GM23248 (cell line): ENCODE measurements at places on chromosomes 7 and 10. TPM values are rescaled to one million over a fixed set of nuclear protein-coding genes. Genes with fewer than 3 reads are reported as not detected.

- no peak for DNase-seq
Observed at GRCh38 chr10:22391600-22391999, 46.3 kb downstream of the SPAG6 start.

- no peak for DNase-seq
Observed at GRCh38 chr7:1231214-1232102, 1.2 kb upstream of the UNCX start.

Gene NRF1
- 2.5 and 3.5 TPM in 2 replicates for polyA plus RNA-seq

DNA sequence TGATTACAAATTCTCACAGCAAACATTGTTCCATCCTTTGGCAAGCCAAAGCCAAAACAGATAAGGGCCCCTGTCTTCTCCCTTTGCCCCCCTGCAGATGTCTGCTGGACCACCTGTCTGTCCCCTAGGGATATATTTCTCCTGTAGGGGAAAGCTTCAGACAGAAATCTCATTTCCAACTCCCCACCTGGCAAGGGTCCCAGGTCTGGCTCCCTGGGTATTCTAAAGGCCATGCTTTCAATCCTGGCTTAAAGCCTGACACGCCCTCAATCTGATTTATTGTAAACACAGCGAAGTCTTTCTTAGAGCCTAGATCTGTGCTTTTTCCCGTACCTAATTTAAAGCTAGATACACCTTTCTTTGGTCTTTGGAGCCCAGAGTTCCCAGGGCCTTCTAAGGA is 66.1 kb downstream of the KCNMA1 start:
- DNase-seq: no peak

GRCh38 chr7:137656850-137657232 is 189.9 kb downstream of the DGKI start:
- peak; percentile 58 for DNase-seq

GRCh38 chr7:3283130-3283704 is 17.8 kb upstream of the SDK1 start:
- no peak for DNase-seq

DNA sequence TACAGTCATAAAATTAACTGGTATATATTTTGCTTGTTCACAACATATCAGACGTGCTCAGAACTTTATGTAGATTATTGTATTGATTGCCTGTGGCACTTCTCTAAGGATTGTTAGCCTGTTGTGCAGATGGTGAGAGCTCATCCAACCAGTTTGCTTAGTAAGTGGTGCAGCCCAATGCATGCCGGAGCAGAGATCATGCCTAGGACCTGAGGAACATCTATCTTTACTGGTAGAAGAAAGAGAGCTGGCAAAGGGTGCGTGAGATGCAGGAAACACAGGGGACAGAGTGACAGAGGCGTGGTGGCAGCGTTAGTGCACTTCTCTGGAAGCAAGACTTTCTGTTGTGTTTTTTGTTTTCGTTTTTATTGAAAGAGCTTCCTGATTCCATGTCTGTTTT is 35.9 kb downstream of the CCM2 start:
- DNase-seq: no peak

DNA sequence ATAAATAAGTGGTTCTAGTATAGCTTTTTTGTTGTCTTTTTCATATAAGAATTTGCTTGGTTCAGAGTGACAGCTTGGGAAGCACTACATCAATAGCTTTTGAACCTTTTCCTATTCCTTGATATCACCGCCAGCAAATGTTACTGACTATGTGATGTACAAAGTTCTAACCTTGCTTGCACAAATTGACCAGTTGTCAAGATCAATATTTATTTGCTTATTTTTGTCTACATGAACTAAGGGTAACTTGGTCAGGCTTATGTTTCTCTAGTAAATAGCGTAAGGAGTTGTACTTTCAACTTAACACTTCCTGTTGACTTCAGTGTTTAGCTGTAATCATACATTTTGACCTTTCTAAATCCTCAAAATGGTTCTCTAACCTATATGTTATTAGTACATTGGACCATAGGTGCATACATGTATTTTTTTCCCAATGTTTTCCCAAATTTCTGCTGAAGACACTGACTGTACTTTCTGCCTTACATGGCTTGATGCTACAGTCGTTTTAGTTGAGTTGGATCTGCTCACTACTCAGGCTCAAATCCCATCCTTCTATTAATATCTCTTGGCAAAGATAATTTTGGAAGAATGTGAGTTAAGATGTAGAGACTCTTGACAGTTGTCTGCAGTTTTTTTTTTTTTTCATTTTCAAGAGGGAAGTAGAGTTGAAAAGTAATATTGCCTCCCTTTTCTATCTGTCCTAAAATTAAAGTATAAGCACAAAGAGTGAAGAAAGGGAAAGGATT is 239.1 kb upstream of the KAT6B start:
- no peak for DNase-seq

Gene COL17A1
- polyA plus RNA-seq: 0.30 and 0.51 TPM in 2 replicates

- DNase-seq: peak; percentile 71
Observed at GRCh38 chr10:5594271-5595049, 69.7 kb downstream of the CALML3 start.

GRCh38 chr7:80387634-80388193 is 124.2 kb downstream of the GNAT3 start:
- no peak for DNase-seq

Gene DDC
- not detected in 2 replicates for polyA plus RNA-seq

GRCh38 chr10:57880446-57881227 is 387.1 kb downstream of the IPMK start:
- DNase-seq: peak; percentile 4

Gene SOSTDC1
- not detected in 2 replicates for polyA plus RNA-seq

- DNase-seq: no peak
Observed at GRCh38 chr7:76149847-76150691, 51.6 kb upstream of the SRRM3 start.

Gene UPK3B
- not detected in 2 replicates for polyA plus RNA-seq

- no peak for DNase-seq
Observed at GRCh38 chr10:11908536-11908935, 85.4 kb downstream of the PROSER2 start.

DNA sequence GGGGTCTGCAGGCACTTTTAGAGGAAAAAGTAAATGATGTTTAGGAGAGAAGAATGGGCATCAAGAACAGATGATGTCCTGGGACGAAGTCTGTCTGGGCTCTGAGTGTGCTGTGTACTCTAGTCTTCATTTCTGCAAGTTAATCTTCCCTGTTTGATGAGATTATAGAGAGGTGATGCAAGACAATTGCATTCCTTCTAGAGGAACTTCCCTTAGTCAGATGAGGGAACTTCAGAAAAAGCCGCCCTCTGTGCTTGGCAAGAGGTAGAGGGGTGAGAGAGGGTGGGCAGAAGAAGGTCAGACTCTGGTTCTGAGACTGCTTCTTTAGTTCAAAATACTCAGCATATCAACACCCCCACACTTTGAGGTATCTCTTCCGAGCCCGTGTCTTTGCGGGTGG is 797.9 kb downstream of the LRMDA start:
- peak; percentile 13 for DNase-seq

DNA sequence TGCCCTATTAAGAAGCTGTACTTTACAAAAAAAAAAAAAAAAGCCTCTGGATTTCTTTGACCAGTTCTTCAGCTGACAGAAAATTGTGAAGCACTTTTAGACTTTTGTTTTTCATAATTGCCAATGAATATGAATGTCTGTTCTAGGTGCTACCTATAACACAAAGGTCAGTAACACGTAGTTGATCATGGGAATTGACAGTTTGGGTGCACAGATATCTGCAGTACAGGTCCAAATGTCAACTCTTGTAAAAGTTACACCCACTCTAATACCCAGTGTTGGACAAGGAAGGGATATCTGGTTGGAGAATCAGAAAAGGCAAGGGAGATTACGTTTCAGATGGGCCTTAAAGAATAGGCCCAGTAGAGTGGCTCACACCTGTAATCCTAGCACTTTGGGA is 1.8 kb downstream of the REEP3 start:
- DNase-seq: no peak

DNA sequence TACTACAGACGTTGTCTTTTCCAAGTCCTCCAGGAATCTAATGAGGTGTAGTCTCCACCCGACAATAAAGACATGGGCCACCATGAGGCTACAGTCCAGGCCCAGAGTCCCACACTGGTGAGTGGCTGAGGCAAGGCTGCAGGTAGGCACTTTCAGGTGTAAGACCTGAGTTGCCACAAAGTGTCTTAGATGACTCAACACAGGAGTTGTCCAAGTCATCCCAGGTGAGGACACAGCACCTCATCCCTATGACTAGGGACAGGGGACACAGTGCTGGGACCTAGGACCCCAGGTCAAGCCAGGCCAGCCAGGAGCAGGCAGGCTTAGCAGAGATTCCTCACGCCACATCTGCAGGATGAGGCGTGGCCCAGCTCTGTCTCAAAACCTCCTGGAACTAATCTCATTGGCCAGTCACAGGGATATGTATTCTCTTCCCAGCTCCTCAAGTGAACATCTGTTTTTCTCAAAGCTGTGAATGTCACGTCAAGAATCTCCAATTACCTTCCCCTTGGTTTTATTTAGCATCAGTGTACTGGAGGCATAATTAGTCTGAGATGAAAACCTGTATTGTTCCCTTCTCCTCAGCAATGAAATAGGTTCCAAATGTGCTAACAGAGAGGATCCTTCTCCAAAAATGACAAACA is 254.6 kb downstream of the GRID1 start:
- no peak for DNase-seq

DNA sequence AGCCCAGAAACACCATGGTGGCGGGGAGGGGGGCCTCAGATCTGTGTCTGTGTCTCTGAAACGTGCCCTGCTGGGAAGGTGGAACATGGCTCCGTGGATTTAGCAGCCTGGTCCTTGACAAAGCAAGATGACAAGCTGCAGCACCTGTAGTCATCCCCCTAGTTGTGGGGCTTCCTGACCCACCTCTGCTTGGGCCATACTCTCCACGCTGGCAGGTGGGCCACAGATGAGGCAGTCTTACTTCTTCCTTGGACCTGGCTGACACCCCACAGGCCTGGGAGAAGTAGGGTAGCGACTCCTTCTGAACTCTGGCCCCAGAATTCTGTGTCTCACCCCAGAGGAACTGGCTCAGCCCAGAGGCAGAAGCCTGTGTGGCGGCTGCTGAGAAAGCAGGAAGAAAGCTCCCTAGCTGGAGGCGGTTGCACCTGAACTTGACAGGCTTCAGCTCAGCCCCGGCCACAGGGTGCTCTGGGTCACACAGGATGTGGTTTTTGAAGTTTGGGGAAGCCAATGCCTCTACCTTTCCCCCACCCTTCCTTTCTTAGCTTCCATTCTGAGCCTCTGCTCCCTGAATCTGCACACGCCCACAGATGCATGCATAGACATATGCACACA is 113.9 kb downstream of the ABLIM1 start:
- no peak for DNase-seq

Gene PPP1R3C
- 98.8 and 99.9 TPM in 2 replicates for polyA plus RNA-seq

DNA sequence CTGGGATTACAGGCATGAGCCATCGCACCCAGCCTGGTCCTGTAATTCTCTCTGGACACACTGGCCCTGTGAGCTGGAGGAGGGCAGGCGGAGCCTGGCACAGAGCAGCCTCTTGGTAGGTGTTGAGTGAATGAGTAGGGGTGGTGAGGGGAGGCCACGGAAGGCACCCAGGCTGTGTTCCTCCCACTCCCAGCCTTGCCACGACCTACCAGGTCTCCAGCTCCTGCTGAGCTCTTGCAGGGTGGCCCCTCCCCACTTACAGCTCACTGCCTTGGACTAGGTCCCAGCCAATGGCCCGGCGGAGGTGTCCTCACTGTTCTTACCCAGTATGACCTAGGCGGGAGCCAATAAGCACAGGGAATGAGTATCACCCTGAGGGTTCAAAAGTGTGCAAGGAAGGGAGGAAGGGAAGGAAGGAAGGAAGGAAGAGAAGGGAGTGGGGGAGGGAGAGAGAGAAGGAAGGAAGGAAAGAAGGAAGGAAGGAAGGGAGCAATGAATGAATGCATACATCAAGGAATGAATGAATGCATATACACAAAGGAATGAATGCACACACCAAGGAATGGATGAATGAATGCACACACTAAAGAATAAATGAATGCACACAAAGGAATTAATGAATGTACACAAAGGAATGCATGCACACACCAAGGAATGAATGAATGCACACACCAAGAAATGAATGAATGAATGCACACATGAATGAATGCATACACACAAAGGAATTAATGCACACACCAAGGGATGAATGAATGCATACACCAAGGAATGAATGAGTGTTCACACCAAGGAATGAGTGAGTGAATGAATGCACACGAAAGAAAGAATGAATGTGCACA is 45.5 kb downstream of the GTF2IRD1 start:
- DNase-seq: no peak

DNA sequence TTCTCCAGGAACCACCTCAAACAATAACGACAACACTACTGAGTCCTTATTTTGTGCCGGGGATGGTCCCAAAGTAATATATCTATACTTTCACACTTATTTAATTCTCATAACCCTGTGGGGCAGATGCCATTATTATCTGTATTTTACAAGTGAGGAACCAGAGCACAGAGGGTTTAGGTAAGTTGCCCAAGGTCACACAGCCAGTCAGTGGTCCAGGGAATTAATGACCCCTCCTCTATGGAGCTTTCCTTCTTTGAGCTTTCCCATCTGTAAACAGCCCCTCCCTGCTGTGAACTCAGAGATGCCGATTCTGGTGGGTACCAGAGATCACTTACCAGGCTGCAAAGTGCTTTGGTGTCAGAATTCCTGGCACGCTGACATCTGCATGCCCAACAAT is 105.7 kb downstream of the C10orf105 start:
- no peak for DNase-seq

Gene DNAJB12
- 32.0 and 33.5 TPM in 2 replicates for polyA plus RNA-seq

DNA sequence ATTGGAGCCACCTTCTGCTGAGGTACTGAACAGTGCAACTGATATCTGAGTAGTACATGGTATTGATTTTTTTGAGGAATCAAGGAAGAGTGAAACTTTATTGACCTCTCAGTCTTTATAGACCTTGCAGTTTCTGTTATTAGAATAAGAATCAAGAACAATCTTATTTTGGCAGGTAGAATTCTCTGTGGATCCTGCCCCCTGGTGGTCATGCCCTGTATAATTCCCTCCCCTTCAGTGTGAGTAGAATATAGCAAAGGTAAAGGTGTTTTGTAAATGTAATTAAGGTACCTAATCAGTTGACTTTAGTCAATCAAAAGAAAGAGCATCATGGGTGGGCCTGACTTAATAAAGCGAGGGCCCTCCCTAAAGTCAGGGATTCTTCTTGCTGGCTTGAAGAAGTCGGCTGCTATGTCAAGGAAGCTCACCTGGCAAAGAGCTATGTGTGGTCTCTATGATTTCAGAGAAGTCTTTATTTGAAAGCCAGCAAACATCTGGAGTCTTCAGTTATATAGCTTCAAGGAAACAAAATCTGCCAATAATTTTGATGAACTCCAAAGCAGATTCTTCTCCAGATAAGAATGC is 142.8 kb downstream of the LSM5 start:
- peak; percentile 32 for DNase-seq

Gene LRIT1
- polyA plus RNA-seq: not detected in 2 replicates

Gene WIPF3
- not detected in 2 replicates for polyA plus RNA-seq

GRCh38 chr7:93117327-93117726 is 452 bp downstream of the SAMD9 start:
- peak; percentile 19 for DNase-seq

- DNase-seq: no peak
Observed at GRCh38 chr10:130802301-130802700, 509.2 kb downstream of the TCERG1L start.

- DNase-seq: peak; percentile 41
Observed at GRCh38 chr10:112588225-112588990, 141.4 kb downstream of the VTI1A start.

Gene PRR15
- 9.2 and 11.5 TPM in 2 replicates for polyA plus RNA-seq

GRCh38 chr10:120835603-120836002 is 15.6 kb upstream of the WDR11 start:
- DNase-seq: no peak
